BJ (cell line): ENCODE measurements at places on chromosomes 1 and 21. TPM values are rescaled to one million over a fixed set of nuclear protein-coding genes. Genes with fewer than 3 reads are reported as not detected.

Gene RGL1
- polyA plus RNA-seq, result 9.7 and 12.3 TPM in 2 replicates

Gene CFAP298
- 14.5 and 16.4 TPM in 2 replicates for polyA plus RNA-seq

Gene ACKR1
- polyA plus RNA-seq, result not detected in 2 replicates

Gene RIPPLY3
- polyA plus RNA-seq, result 0.22 and 0.23 TPM in 2 replicates
